ENCODE measurements at places on chromosomes 12 and 14.

DNA sequence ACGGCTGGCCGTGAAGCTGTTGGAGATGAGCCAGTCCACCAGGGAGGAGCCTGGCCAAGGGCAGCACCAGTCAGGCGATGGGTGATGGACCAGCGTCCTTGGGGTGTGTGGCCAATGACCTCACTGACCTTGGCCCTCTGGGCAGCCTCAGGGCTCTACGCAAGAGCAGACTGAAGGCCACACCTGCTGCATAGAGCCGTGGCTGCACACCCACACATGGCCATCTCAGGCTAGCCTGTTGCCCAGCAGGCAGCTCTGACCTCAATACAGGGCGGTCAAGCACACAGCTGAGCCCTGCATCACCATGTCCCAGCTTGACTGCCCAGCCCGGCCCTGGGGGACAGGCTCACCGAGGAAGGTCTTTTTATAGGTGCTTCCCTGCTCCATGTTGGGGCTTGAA is 19.2 kb downstream of the PLEK2 start:
- no peak for DNase-seq

DNA sequence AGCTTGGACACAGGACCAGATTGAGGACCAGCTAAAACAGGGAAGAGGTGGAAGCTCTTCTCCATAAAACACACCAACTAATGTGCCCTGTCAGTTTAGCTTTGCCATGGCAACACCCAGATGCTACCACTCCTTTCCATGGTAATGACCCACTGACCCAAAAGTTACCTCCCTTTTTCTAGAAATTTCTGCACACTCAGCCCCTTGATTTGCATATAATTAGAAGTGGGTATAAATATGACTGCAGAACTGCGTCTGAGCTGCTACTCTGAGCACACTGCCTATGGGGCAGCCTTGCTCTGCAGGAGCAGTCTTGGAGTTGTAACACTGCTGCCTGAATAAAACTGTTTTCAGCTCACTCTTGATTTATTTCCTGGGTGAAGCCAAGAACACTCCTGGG is 3.2 kb upstream of the TDG start:
- DNase-seq: no peak

GRCh38 chr14:49659526-49660455 is 24.7 kb upstream of the DNAAF2 start:
- no peak for DNase-seq

GRCh38 chr12:91887957-91888356 is 257.7 kb downstream of the BTG1 start:
- no peak for DNase-seq

GRCh38 chr14:75155169-75155568 is 21.2 kb downstream of the TMED10 start:
- no peak for DNase-seq

Data from stimulated activated CD8-positive, alpha-beta memory T cell treated with anti-CD3 and anti-CD28 coated beads, Interleukin-15, amount 100 ng/mL, for 1 hour (primary cell).